ENCODE measurements at places on chromosomes 11 and 22. TPM values are rescaled to one million over a fixed set of nuclear protein-coding genes. Genes with fewer than 3 reads are reported as not detected.

The MRGPRE gene
- not detected for total RNA-seq

The OR5B17 gene
- not detected for total RNA-seq

The CASP5 gene
- total RNA-seq = not detected

The PRSS23 gene
- 517 TPM for total RNA-seq

The PRAME gene
- 113 TPM for total RNA-seq

The NPAS4 gene
- not detected for total RNA-seq

The DNAJB13 gene
- not detected for total RNA-seq

The RASGRP2 gene
- 0.74 TPM for total RNA-seq

All from A549 treated with CpdA at 1 μM for 4 hours (cell line).